Right kidney (tissue), 9 donors: ENCODE measurements at places on chromosomes 2 and 18.

- DNase-seq, result no peak
These were observed 122.2 kb downstream of the INHBB start for GRCh38 chr2:120468136-120468535.

- no peak for DNase-seq
These were observed 66.6 kb downstream of the CTIF start for GRCh38 chr18:48605408-48605845.

- no peak for DNase-seq
These were observed 20.2 kb upstream of the SSB start for GRCh38 chr2:169778446-169778845.

DNA sequence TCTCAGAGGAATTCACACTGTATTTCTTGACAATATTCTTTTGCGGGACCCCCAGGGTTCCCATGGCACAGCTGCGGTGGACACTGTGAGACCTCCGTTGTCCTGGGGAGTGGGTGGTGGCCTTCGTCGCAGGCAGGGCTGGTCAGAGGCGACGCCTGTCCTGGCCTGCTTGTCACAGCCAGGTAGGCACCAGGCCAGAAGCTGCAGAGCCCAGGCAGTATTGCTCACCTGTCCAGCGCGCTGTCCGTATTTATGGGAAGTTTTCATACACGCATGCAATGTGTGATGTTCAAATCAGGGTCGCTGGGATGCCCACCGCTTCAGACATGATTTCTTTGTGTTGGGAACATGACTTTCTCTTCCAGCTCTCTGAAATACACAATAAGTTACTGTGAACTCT lies 126.6 kb downstream of the RTP5 start:
- no peak for DNase-seq

DNA sequence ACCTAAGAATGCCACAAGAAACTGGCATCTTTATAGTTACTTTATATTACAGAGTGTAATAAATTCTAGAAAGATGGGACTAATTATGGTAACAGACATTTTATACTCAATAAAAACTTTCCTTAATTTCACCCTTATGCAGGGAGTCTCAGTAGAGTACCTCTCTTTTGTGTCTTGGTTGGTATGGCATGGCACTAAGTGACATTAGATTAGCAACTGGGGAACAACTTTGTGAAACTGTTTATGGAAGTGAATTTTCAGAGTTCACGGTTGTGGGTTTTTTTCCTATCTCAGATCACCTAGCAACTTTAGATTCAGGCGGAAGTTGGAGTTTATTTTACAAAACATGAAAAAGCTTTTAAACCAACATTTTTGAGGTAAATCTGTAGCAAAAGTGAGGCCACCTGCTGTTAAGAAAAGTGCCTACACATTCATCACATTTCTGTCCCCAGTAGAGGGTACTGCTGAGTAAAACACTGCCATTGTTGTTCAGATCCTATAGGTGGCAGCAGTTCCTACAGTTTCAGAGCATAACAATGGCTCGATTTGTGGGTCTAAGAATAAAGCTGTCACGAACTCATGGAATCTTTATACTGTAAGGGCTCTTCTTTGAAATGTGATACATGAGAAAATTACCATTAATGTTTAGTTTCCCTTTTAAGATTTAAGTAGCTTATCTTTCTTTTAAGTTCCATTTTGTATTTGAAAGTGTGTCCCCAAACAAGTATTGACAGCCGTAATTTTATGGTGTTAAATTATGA lies 117.6 kb downstream of the CAMKMT start:
- peak; percentile 32 for DNase-seq

GRCh38 chr2:195368249-195369217 lies 288.5 kb upstream of the SLC39A10 start:
- DNase-seq, result no peak

DNA sequence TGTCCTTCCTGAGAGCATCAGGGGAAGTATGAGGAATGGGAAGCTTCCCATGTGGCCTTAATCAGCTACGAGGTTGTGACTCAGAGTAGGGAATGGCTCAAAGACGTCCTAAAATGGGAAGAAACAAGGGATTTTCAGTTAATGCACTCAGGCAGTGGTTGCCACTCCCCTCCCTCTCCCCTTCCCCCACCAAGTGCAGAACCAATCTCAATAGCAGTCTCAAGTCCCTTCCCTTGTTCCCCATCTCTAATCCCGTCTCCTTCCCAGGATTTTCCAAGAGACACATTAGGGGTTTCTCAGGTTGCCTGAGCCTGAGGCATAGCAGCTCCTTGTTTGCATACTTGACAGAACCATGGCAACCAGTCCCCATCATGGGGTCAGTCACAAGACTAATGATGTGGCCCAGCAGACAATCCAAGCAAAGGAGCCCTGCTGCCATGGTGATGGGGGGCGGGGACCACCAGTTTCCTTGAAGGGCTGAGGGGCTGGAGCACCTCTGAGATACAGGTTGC lies 18.2 kb upstream of the RESP18 start:
- DNase-seq, result no peak

DNA sequence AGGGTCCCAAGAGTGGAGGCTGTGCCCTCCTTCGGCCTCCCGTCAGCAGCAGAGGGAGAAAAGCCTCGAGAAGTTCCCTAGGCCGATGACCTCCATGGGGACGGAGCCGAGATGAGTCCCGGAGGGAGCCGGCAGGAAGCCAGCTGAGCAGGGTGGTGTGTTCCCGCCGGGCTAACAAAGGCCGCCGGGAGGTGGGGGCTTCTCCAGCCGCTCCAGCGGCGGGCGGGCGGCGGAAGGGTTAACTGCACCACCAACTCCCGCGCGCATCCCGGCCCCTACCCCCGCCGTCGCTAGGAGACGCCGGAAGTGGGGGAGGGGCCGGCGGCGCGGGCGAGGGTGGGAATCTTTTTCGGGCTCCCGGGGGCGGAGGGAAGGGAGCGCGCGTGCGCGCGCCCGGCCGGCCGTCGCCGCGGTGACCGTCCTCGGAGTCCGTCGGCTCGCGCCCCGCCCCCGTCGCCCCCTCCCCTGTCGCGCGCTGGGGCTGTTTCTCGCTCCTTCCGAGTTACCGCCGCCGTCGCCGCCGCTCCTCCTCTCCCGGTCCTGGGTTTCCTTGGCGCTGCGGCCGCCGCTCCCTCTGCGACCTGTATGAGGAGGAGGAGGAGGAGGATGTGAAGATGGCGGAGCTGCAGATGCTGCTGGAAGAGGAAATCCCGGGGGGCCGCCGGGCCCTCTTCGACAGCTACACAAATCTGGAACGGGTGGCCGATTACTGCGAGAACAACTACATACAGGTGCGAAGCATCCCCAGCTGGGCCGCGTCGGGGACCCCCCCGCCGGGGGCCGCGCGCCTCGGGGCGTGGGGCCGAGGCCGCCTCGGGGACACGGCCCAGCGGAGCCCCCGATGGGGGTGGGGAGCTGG lies at the start of gene ABI2:
TSS of gene ABI2 (plus strand) at position 494 of the 859 bp plus-strand sequence. CDS start at position 615, 121 bp downstream.
- peak; percentile 97 for DNase-seq

- no peak for DNase-seq
These were observed 31.4 kb downstream of the EIF2AK2 start for GRCh38 chr2:37125416-37125815.

DNA sequence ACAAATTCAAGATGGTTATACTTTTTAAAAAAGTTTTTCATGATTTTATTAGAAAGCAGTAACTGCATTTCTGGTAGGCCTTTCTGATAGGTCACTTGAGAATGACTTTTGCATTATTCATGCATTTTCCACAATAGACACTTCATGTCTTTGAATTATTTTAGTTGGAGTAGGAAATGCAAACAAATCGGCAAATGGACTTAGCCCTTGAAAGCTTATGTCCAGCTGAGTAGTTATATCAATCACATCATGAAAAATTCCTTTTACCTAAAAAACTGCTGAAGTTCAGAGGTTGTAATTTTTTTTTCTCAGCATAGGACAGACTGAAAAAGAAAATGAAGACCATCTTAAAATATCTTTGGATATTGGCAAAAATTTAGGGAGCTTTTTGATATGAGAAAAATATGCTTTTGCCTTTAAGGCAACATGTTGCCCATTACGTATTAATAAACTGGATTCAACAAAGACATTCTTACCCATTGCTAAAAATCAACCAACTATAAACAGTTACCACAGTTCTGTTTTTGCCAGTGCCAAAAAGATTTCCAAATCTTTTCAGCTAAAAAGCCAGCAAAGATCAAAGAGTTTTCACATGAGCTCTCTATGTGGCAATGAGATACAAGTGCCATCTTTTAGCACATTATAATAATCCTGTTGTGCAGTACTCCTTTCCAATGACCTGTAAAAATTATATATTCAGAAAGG lies 45.5 kb upstream of the FRZB start:
- DNase-seq, result no peak
